ENCODE measurements at places on chromosomes 7 and 10.

GRCh38 chr7:111089822-111090426, 1.0 kb upstream of the LRRN3 start:
- DNase-seq = no peak

DNA sequence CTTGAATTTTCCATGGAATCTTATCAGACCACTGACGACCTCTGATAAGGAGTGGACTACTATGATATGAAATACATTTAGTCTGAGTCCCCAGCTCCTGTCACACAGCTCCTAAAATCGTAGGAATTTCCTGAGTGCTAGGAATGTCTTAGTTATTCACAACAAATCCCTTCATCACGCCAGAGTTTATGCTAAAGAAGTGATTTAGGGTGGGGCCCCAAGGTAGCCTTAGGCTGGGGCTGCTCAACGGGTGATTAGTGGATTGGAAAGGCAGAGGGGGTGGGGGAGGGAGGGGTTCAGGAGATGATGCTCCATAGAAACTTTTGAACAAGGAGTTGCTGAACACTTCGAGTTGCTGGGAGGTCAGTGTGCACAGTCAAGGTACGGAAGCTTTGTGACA, 7.0 kb upstream of the TET1 start:
- DNase-seq = no peak

DNA sequence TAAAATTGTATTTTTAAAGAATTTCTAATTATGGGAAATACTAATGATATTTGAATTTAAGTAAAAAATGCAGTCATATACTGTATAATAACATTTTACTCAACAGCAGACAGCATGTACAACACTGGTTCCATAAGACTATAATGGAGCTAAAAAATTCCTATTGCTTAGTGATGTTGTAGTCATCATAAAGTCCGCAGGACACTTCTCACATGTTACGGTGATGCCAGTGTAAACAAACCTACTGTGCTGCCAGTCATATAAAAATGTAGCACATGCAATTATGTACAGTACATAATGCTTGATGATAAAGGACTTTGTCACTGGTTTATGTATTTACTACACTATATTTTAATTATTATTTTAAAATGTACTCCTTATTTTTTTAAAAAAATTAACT, 629.3 kb downstream of the IPMK start:
- DNase-seq = no peak

DNA sequence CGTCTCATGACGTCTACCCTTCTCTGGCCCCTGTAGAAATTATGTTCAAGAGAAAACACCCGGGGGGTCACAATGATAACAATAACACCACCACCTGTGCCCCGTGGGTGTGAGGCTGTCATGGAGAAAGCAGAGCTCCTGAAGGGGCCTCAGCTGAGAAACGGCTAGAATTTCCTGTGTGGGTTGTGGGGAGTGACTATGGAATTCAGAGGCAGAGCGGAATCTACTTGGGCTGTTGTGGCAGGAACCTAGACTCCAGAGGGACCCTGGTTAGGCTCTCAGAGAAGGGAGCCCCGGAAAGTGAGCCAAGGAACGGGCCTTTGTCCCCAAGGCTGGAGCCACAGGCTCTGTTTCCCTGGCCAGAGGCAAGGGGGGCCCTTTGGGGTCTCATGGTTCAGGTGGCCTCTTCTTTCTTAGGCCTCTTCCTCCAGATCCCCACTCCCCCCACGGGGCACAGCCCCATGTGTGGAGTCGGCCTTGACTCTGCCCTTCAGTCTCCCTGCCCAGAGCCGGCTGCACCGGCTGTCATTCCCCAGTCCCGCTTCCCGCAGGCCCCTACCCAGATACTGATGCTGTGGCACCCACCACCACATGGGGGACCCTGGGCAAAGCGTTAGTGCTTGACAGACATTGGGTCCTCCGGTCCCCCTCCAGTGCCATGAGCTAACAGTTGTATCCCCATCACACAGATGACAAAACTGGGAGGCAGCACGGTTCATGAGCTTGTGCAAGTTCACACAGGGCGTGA, 6.5 kb upstream of the GIMAP8 start:
- DNase-seq = no peak

- DNase-seq = no peak
Observed at GRCh38 chr7:151310578-151310977, 31.0 kb upstream of the NUB1 start.

GRCh38 chr10:73456187-73456890, 23.0 kb upstream of the MSS51 start:
- no peak for DNase-seq

- no peak for DNase-seq
Observed at GRCh38 chr10:46226900-46227558, 59.8 kb upstream of the ANTXRL start.

DNA sequence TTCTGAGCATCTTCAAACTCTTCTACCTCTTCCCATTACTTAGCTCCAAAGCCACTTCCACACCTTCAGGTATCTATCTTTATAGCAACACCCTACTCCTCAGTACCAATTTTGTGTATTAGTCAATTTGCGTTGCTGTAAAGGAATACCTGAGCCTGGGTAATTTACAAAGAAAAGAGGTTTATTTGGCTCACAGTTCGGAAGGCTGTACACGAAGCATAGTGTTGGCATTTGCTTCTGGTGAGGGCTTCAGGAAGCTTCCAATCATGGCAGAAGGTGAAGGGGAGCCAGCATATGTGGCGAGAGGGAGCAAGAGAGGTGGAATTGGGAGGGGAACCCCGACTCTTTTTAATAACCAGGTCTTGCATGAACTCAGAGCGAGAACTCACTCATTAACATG, 17.6 kb upstream of the CRYGN start:
- DNase-seq = no peak

- no peak for DNase-seq
Observed at GRCh38 chr10:30041196-30042105, 17.9 kb downstream of the JCAD start.

- DNase-seq = no peak
Observed at GRCh38 chr7:123398921-123399320, 135.5 kb downstream of the IQUB start.

- no peak for DNase-seq
Observed at GRCh38 chr7:129315960-129316359, 91.1 kb downstream of the AHCYL2 start.

GRCh38 chr7:98774884-98775283, 94.9 kb downstream of the TMEM130 start:
- DNase-seq = no peak

GRCh38 chr7:124840435-124840834, 74.8 kb upstream of the GPR37 start:
- DNase-seq = no peak

GRCh38 chr7:143512488-143513340, 35.0 kb downstream of the TAS2R41 start:
- DNase-seq = no peak

GRCh38 chr7:157441023-157441399, 104.2 kb downstream of the DNAJB6 start:
- DNase-seq = no peak

GRCh38 chr10:101272229-101272868, 43.1 kb upstream of the LBX1 start:
- peak; percentile 23 for DNase-seq

DNA sequence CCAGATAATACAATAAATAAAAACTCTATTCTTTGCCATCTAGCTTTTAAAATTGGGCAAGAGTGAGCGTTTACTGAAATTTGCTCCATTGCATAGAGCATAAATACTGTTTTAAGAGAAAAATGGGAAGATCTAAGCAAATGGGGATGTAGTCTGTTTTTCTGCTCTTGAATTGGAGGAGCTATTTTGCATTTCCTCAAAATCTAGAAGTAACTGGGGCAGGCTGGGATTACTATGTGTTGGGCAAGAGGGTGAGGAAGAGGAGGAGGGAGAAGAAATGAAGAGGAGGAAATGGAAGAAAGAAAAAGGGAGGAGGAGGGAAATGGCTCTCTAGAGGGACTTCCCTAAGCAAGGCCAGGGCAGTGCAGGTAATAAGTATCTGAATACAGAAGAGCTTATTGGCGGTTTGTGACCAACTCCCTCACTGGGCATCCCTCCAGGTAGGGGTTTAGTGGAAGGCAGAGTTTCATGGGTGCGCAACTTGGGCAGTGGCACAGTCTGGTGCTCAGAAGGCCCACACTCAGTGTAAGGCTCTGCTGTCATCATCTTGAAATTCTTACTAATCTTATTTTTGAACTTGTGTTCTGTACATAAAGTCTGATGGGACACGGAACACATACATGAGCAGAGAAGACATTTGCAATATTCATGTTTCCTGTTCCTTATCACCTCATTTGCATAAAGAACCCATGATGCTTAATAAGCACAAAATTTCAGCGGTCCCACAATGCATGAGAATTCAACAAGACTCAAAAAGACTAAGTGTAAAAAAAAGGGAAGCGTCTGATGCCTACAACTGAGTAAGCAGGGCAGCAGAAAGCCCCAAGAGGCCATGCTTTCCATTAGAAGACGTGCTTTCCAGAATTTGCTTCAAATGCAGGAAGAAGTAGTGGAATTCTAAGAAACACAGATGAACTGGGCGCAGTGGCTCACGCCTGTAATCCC, 116.9 kb downstream of the EVX1 start:
- DNase-seq = no peak

DNA sequence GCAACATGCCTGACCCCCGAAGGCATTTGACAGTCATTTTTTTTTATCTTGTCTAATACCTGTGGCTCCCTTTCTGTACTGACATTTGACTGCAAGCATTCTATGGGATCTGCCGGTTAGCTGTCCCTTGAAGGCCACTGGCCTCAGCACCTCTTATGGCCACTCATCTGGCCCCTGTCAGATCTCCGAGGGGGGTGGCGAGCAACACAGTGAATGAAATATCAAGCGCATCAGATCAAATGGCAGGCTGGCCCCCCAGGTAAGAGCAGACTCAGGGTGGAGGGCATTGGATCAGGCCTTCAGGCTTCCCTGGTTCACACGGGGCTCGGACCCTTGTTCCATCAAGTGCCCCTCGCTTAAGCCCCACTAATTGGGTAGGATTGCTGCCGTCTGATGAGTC, 199.6 kb upstream of the MKI67 start:
- DNase-seq = no peak

DNA sequence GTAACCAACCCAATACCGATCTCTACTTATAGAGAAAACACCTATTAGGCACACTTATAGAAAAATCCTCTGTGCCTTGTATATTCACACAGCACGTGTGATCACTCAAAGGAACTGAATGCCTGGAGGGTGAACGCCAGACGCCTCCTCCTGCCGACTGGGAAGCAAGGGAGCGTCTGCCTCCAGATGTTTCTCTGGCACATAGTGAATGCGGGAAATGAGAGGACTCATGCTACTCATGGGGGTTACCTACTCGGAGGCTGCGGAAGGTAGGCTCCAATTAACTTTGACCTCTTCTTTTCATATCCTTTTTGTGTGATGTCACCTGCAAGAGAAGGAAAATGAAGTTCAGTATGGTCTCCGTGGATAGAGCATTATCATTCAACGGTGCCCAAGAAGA, 203.3 kb downstream of the DIP2C start:
- no peak for DNase-seq

DNA sequence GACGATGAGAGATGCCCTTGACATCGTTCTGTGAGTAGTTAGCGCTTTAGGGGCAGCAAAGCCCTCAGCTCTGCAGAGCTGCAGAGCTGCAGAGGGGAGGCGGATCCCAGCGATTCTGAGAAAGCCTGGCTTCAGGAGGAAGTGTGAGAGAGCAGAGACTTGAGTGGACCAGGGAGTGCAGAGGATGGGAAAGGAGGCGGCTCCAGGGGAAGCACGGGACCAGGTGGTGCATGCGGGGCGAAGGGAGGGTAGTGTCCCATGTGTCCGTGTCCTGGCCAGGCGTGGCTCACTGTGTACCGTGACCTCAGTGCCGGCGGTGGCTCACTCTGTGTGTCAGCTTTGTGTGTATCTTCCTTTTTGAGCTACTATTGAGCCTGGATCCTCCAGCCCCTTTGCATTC, 250.8 kb upstream of the PITRM1 start:
- no peak for DNase-seq

- DNase-seq = no peak
Observed at GRCh38 chr7:99827040-99827778, 604 bp upstream of the CYP3A43 start.

DNA sequence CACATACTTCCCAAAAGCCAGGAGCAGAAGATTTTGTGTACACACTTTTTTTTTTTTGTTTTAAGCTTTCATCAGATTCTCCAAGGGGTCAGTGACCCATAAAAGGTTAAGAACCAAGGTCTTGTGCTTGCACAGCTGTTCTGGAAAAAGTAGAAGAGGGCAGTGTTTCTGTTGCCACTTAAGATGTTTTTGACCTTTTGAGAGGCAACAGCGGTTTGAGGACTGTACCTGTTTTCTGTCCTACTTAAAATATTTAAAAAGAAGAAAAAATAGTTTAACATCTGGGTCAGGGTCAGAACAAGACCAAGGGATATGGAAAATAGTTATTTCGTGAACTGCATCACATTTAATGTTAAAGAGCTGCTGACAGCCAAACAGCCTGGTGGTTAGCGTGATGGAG, 32.9 kb downstream of the AUTS2 start:
- no peak for DNase-seq

- no peak for DNase-seq
Observed at GRCh38 chr7:142496545-142496991, 238.7 kb upstream of the PRSS58 start.

DNA sequence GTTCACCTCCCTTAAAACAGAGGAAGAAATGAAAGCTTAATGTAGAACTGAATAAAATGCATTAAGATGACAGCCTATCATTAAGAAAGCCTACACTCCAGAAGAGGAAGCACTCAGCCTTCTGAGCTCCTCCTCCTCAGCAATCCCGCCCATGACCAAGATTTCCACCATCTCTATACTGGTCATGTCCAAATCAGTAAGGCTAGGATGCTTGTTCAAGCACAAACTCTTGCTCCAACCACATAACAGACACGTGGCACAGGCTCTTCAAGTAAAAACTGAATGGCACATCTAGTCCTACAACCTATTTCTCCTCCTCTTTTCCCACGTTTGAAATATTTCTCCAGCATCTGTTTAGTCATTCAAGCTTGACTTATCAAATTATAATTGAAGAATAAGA, 454.1 kb downstream of the PARD3 start:
- DNase-seq = no peak

GRCh38 chr10:28046579-28046978, 47.7 kb upstream of the ODAD2 start:
- no peak for DNase-seq

DNA sequence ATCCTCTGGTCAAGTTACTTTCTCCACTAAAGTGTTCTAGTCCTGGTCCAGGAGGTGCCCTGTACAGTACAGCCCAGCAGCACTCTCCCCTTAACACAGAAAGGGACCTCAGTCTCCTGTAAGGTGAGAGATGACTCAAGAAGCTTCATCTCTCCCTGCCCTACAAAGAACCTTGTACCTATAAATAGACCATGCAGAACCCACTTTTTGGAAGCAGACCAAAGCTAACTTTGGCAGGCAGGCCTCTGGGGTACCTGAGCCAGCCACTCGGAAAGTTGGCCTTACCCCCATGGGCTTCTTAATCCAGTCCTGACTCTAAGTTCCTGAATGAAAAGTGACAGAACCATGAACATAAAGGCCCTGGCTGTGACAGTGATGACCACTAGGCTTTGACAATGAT, 454.8 kb downstream of the KCNMA1 start:
- DNase-seq = no peak

- DNase-seq = no peak
Observed at GRCh38 chr7:139995017-139995915, 67.5 kb downstream of the PARP12 start.

Measured in fibroblast of skin of left biceps (primary cell).